ENCODE measurements at places on chromosomes 16 and 17. TPM values are rescaled to one million over a fixed set of nuclear protein-coding genes. Genes with fewer than 3 reads are reported as not detected.

DNA sequence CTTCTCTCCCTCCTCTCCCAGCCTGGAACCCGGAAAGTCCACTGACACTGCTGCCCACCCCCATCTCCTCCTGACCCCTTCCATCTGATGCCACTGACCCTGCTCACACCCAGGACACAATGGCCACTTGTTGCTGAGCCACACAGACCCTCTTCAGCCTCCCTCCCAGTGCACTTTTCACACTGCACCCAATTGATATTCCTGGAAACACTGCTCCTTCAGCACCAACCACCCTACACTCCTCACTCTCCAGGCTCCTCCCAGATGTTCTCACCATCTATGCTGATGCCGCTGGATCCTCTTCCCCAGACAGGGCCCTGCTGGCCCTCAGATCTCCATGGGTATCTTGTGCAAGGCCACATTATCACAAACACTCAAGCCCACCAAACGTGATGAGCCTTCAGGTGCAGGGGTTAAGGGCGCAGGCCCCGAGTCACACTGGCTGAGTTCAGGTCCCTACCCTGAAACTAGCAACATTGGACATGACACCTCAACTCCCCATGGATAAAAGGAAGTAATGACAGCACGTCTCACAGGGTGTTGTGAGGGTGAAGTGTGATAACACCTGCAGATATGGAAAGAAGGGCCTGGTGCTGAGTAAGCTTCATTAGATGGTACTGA lies 238.1 kb downstream of the ZNF423 start:
- DNase-seq: no peak

Gene PPP1R27
- total RNA-seq: not detected

DNA sequence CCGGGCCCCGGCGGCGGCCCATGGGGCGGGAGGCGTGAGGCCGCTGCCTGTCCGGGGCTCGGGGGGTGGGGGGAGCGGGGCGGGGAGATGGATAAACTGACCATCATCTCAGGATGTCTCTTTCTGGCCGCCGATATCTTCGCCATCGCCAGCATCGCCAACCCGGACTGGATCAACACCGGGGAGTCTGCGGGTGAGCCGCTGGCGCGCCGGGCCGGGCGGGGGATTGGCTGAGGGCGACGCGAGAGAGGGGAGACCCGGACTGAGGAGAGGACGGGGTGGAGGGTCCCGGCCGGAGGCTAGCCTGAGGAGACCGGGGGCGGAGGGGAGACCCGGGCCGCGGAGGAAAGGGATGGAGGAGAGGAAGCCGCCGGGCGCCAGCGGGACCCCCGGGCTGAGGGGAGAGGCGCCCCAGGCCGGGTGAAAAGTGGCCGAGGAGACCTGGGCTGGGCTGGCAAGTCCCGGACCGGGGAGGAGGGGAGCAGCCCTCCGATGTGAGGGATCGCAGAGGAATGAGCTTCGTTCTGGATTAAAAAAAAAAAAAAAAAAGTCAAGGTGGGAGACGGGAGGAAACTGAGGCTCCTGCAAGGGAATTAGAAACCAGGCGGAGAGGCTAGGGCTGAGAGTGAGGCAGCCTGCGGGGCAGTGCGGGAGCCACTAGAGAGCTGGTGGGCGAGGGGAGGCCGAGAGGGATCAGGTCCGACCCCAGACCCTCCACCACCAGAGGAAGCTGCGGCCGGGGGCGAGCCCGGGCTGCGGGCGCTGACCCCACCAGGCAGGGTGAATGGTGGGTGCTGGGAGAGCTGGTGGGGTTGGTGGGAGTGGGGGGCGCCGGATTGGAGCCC lies 526 bp downstream of the MOSMO start:
- DNase-seq: no peak

DNA sequence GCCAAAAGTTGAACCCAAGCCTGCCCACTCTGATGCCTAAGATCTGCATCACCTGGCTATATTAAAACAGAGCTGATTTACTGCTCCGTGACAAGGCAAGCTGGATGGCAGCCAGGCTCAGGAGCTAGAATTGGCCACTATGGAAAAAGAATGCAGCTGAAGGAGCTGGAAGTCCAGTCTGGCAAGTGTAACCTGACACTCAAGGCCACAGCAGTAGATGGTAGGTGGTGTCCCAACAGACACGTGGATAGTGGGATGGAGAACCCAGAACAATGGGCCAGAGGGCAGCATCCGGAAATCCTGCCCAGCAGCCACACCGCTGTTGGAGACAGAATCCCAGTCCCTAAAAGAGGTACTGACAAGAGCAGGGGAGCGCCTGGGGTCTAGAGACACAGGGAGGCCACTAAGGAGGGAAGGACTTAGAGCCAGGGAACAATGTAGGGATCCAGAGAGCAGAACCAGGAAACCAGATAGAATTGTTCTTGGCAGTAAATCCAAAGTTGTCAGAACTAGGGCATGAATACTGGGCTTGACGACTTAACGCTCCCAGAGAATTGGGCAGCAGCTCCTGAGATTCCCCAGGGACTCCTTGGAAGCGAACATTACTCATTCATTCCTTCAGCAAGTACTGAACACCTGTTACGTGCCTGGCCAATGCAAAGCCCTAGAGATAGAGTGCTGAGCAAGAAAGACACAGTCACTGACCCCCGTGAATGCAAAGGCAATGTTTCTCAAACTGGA lies 85.7 kb downstream of the CDYL2 start:
- peak; percentile 55 for DNase-seq

DNA sequence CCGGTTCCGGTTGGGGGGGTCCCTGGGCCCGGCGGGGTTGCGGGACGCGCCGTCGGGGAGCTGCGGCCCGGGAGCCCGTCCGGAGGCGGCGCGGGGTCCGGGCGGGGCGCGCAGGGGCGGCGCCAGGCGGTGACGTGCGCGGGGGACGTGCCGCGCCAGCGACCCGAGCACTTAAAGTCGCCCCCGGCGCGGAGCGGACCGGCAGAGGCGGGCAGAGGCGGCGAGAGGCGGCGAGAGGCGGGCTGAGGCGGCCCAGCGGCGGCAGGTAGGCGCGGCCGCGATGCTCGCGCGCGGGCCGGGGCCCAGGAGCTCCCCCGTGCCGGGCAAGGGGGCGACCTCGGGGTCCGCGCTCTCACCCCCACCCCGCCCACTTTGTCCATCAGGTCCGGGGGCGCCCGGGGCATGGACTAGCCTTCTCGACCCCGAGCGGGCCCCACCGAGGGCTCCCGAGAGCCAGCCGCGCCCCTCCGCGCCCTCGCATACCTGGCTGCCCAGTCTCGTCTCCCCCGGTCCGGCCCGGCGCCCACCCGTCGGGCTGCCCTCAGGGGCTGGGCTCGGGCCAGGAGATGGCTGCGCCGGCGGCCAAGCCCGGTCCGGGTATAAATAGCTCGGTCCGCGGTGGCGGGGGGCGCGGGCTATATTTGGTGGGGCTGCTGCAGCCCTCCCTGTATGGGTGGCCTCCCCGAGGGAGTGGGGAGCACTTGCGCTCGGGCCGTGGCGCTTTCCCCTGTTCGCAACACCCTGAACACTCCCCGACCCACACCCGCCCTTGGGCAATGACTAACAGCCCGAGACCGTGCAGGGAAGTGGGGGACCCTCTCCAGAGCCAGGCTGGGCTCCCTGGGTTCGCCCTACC lies at the start of gene SLC16A3:
TSS of gene SLC16A3 (plus strand) at position 201 of the 856 bp plus-strand sequence. CDS start 6,967 bp downstream, outside the sequence.
- peak; percentile 45 for DNase-seq

Gene C16orf92
- not detected for total RNA-seq

Measured in bronchial epithelial cell (primary cell).